Stimulated activated CD4-positive, alpha-beta T cell treated with anti-CD3 and anti-CD28 coated beads, TNF-alpha, amount 100 ng/mL, for 1 hour (primary cell): ENCODE measurements at places on chromosomes 11 and 22.

GRCh38 chr11:88280673-88281316, 56.7 kb downstream of the CTSC start:
- DNase-seq: no peak

- no peak for DNase-seq
Observed at GRCh38 chr11:67368621-67369020, 4.8 kb downstream of the CLCF1 start.

- DNase-seq: no peak
Observed at GRCh38 chr11:6191742-6192141, 7.3 kb upstream of the OR52W1 start.

GRCh38 chr11:29321293-29322132, 695.3 kb downstream of the KCNA4 start:
- no peak for DNase-seq

DNA sequence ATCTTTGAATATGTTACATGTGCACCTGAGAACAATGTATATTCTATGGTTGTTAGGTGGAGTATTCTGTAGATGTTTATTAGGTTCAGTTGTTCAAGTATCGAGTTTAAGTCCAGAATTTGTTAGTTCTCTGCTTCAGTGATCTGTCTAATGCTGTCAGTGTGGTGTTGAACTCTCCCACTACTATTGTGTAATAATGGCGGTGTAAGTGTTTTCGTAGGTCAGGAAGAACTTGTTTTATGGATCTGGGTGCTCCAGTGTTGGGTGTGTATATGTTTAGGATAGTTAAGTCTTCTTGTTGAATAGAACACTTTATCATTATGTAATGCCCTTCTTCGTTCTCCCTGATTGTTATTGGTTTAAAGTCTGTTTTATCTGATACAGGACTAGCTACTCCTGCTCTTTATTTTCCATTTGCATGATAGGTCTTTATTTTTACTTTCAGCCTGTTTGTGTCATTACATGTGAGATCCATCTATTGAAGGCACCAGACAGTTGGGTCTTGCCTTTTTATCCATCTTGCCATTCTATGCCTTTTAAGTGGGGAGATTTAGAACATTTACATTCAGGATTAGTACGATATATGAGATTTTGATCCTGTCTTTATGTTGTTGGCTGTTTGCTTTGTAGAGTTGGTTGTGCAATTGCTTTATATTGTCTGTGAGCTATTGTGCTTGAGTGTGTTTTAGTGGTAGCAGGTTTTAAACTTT, 121.6 kb downstream of the DDX10 start:
- DNase-seq: no peak

GRCh38 chr22:42608823-42609361, 5.8 kb downstream of the POLDIP3 start:
- no peak for DNase-seq

GRCh38 chr11:122663056-122663740, 7.7 kb downstream of the UBASH3B start:
- no peak for DNase-seq

- no peak for DNase-seq
Observed at GRCh38 chr11:93775289-93775688, 8.8 kb upstream of the MED17 start.

- DNase-seq: no peak
Observed at GRCh38 chr11:15754221-15754620, 602.1 kb downstream of the SOX6 start.

GRCh38 chr22:23224846-23225245, 44.5 kb downstream of the BCR start:
- DNase-seq: no peak

GRCh38 chr11:36110668-36111410, 167.0 kb downstream of the LDLRAD3 start:
- DNase-seq: no peak

GRCh38 chr11:49851971-49852389, 100.2 kb upstream of the OR4C13 start:
- DNase-seq: no peak
